ENCODE measurements at places on chromosomes 12 and 14.

DNA sequence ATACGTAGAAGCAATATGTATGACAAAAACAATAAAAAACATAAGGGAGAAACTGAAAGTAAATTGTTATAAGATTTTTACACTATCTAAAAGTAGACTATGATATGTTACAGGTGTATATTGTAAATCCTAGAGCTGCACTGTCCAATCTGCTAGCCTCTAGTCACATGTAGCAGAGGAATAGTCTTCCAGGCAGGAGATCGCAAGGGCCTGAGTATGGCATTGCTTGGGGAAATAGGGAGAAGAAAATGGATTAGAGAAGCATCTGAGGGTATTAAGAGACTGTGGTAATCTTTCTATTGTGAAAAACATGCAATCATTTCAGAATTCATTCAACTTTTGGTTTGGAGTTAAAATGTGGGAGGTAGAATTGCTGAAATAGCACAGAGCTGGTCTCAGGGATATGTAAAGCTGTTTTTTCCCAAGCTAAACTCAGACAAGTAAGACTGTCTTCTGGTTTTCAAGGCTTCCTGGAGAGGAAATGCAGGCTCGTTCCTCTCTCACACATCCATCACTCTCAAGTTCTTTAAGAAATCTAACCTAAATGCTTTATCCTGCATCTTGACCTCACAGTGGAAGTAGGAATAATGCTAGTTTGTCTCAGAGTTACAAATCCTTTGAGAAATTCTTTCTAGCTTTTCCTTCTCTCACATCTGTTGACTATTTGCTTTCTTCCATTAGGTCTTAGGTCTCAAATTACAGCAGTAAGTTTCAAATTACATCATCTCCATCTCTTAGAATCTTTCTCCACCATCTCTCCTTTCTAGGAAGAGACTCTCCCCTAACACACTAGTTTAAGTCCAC lies 7.6 kb upstream of the CCDC184 start:
- DNase-seq, result no peak
- peak overlapping the region; percentile 77 for H3K4me3 ChIP-seq
- peaks cover 6% of the 10 kb centered on the region for H3K36me3 ChIP-seq
- peak overlapping the region; percentile 6 for H3K27ac ChIP-seq
- H3K27me3 ChIP-seq, result peaks cover 40% of the 10 kb centered on the region

DNA sequence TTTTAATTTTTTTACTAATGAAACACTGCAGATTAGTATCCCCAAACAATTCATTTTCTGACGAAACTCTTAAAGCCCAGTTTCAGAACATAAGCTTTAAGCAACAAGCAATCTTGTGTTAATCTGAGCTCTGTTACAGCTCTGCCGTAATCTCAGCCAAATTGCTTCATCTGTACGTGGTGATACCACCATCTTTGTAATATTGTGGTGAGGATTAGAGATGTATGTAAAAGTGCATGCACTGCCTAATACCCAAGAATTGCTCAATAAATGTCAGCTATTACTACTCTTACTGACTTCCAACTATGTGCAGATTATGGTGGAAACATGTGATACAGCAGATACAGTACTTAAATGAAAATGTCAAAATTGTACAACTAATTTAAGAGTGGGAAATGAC lies 1.8 kb downstream of the AKAP5 start:
- H3K27me3 ChIP-seq, result no peaks in the 10 kb centered on the region
- no peak overlapping the region for H3K4me3 ChIP-seq
- H3K27ac ChIP-seq, result no peak overlapping the region

- H3K27me3 ChIP-seq, result no peaks in the 10 kb centered on the region
- H3K27ac ChIP-seq, result no peak overlapping the region
- DNase-seq, result no peak
- H3K4me3 ChIP-seq, result no peak overlapping the region
These were observed 152.3 kb upstream of the EGLN3 start for GRCh38 chr14:34103176-34103575.

- H3K27ac ChIP-seq, result peak overlapping the region; percentile 94
- peaks cover 61% of the 10 kb centered on the region for H3K4me1 ChIP-seq
- DNase-seq, result peak; percentile 12
- H3K27me3 ChIP-seq, result no peaks in the 10 kb centered on the region
These were observed 9.2 kb downstream of the NIN start for GRCh38 chr14:50821510-50822464.

DNA sequence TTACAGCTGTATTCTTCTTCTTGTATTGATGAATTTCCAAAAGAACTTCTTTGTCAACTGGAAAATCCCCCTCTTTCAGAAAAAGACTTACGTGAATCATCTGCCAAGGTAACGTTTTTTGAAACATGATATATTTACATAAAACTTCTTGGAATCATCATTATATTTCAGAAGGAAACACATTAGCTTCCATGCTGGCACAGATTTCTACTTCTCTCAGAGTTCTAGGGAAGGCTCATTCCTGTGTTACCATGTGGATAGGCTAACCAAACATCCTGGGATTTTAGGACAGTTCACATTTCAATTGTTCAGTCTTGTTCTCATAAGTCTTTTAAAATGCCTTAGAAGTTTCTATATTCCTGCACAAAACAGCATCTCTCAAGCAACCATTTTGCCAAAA lies 120.3 kb upstream of the NEDD1 start:
- H3K27ac ChIP-seq, result no peak overlapping the region
- H3K4me1 ChIP-seq, result no peaks in the 10 kb centered on the region
- H3K27me3 ChIP-seq, result peaks cover 13% of the 10 kb centered on the region
- H3K4me3 ChIP-seq, result no peak overlapping the region
- no peak for DNase-seq

DNA sequence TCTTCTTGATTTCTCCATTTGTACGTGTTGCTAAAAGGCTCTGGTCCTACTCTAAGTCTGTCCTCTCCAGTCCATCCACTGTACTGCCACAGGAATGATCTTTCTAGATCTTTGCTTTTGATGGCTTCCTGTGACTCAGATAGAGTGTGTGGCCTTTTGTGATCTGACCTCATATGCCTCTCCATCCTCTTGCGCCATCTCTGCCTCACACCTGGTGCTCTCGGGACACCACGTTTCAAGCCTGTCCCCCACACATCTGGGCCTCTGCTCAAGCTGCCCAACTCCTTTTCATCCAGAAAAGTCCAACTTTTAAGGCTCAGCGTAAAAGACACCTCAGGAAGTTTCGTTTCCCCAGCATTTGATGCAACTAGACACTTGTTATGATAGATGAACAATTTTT lies 39.0 kb downstream of the DCAF4 start:
- peaks cover 6% of the 10 kb centered on the region for H3K4me1 ChIP-seq
- no peak for DNase-seq
- peaks cover 3% of the 10 kb centered on the region for H3K36me3 ChIP-seq
- no peaks in the 10 kb centered on the region for H3K27me3 ChIP-seq
- peak overlapping the region; percentile 65 for H3K27ac ChIP-seq
- no peak overlapping the region for H3K4me3 ChIP-seq

- no peaks in the 10 kb centered on the region for H3K36me3 ChIP-seq
- DNase-seq, result no peak
- H3K4me1 ChIP-seq, result peaks cover 5% of the 10 kb centered on the region
- H3K4me3 ChIP-seq, result no peak overlapping the region
- H3K27ac ChIP-seq, result no peak overlapping the region
These were observed 22.3 kb upstream of the BCDIN3D start for GRCh38 chr12:49865109-49865781.

- DNase-seq, result no peak
- no peak overlapping the region for H3K27ac ChIP-seq
- H3K4me1 ChIP-seq, result peaks cover 2% of the 10 kb centered on the region
These were observed 88.3 kb downstream of the CIT start for GRCh38 chr12:119788786-119789185.

DNA sequence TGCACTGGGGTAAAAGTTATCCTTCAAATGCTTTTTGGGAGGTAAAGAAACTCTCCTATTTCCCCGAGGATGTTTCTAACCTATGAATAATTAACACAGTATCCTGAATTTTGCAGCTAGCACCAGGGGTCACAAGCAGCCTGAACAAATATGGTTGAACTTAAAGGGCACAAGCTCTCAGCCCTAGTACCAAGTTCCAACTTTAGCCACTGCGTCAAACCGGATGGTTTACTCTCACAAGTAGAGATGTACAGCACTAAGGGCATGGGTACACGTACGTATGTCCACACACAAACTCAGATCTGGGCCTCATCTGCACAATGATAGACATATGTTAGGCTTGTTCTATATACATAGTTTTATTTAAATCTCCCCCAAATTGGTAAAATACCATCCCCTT lies 4.7 kb downstream of the CCDC88C start:
- no peaks in the 10 kb centered on the region for H3K27me3 ChIP-seq
- H3K27ac ChIP-seq, result peak overlapping the region; percentile 99
- no peak for DNase-seq
- peaks cover 18% of the 10 kb centered on the region for H3K36me3 ChIP-seq
- peak overlapping the region; percentile 98 for H3K4me3 ChIP-seq

DNA sequence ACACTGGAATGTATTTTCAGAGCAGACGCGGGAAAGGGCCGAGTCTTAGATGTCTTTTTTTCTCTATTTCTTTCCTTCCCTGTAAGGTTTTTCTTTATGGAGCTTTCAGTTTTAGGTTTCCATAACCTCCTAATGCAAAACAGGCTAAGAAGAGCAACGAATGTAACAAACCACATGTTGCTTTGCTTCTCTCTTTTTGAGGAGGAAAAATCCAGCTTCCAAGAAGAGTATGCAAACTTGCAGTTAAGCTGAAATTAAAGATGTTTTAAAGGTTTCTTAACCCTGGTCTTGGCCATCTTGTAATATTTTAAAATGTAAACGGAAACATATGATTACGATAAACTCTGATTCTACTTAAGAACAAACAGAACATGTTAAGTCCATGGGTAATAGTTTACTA lies 86.9 kb downstream of the PRICKLE1 start:
- no peak overlapping the region for H3K4me3 ChIP-seq
- H3K4me1 ChIP-seq, result no peaks in the 10 kb centered on the region
- H3K27ac ChIP-seq, result no peak overlapping the region
- DNase-seq, result no peak
- H3K36me3 ChIP-seq, result no peaks in the 10 kb centered on the region

- DNase-seq, result no peak
- H3K4me3 ChIP-seq, result no peak overlapping the region
- H3K36me3 ChIP-seq, result no peaks in the 10 kb centered on the region
- no peaks in the 10 kb centered on the region for H3K4me1 ChIP-seq
These were observed 208.7 kb downstream of the KITLG start for GRCh38 chr12:88371416-88372183.

- peaks cover 7% of the 10 kb centered on the region for H3K27me3 ChIP-seq
- no peaks in the 10 kb centered on the region for H3K4me1 ChIP-seq
- no peaks in the 10 kb centered on the region for H3K36me3 ChIP-seq
- DNase-seq, result no peak
These were observed 47.3 kb downstream of the PTCSC3 start for GRCh38 chr14:36129181-36129580.

DNA sequence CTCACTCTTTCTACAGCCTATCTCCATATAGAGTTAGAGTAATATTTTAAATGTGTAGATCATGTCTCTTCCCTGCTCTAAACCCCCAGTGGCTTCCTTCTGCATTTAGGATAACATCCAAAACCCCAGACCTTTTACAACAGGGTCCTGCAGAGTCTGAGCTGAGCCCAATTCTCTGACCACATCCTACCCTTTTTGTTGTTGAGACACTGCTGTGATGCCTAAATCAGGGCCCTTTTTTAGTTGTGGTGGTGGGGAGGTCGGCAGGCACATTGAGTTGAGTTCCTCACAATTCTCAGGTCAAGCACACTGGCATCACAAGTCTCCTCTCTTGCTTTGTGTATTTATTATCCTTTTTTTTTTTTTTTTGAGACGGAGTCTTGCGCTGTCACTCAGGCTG lies 1.8 kb upstream of the DDX47 start:
- peaks cover 13% of the 10 kb centered on the region for H3K36me3 ChIP-seq
- DNase-seq, result no peak
- H3K4me3 ChIP-seq, result no peak overlapping the region

GRCh38 chr12:122106843-122107242 lies 28.3 kb downstream of the MLXIP start:
- DNase-seq, result no peak
- peak overlapping the region; percentile 15 for H3K4me3 ChIP-seq
- H3K36me3 ChIP-seq, result no peaks in the 10 kb centered on the region
- peaks cover 49% of the 10 kb centered on the region for H3K4me1 ChIP-seq

DNA sequence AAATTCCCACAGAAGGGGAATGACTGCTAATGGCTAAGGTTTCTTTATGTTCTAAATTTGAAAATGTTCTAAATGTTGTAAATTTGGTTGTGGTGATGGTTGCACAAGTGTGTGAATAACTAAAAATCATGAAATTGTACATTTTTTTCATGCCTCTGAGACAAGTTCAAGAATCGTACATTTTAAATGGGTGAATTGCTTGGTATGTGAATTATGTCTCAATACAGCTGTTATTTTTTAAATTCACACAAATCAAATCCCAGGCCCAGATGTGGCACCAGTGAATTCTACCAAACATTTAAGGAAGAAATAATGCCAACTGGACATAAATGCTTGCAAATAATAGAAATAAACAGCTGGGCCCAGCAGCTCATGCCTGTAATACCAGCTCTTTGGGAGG lies 28.6 kb upstream of the RND1 start:
- H3K27ac ChIP-seq, result no peak overlapping the region
- no peaks in the 10 kb centered on the region for H3K36me3 ChIP-seq
- H3K4me3 ChIP-seq, result no peak overlapping the region
- no peak for DNase-seq

DNA sequence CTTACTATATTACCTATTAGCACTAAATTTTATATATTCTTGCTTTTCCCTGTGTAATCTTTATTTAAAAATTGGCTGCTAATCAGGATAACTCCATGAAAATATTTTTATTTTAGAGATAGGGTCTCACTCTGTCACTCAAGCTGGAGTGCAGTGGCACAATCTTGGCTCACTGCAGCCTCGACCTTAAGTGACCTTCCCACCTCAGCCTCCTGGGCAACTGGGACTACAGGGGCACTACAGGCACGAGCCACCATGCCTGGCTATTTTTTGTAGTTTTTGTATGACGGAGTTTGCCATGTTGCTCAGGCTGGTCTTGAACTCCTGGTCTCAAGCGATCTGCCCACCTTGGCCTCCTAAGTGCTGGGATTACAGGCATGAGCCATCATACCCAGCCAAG lies 32.4 kb upstream of the VCPKMT start:
- no peak for DNase-seq
- no peaks in the 10 kb centered on the region for H3K27me3 ChIP-seq

DNA sequence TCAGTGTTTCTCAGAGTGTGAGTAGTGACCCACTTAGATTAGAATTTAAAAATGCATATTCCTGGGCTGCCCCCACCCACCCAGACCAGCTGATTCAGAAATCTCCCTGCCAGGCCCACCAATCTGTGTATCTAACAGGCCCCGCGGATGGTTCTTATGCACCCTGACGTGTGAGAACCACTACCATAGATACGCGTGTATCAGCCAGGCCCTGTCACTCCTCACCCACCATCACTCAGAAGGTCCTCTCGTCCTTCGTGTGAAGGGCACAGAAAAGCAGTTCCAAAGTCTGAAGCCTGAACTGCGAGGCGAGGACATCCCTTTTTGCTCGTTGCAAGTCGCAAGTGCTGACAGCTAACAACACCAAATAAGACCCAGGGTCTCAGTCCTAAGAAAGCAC lies 72.4 kb downstream of the IFT43 start:
- no peak overlapping the region for H3K4me3 ChIP-seq
- no peak overlapping the region for H3K27ac ChIP-seq
- H3K27me3 ChIP-seq, result no peaks in the 10 kb centered on the region
- no peak for DNase-seq
- H3K4me1 ChIP-seq, result peaks cover 3% of the 10 kb centered on the region
- peaks cover 10% of the 10 kb centered on the region for H3K36me3 ChIP-seq
